Camera-type eye (tissue), 1 donor: ENCODE measurements at places on chromosomes 1 and 21. TPM values are rescaled to one million over a fixed set of nuclear protein-coding genes. Genes with fewer than 3 reads are reported as not detected.

The S100A7A gene
- total RNA-seq, result not detected

The TXNDC12 gene
- total RNA-seq, result 25.7 TPM

The NEGR1 gene
- total RNA-seq, result 23.3 TPM

The DMRTB1 gene
- total RNA-seq, result not detected

The TTLL10 gene
- total RNA-seq, result not detected

The BNIPL gene
- 9.5 TPM for total RNA-seq

The ATAD3C gene
- total RNA-seq, result 0.05 TPM
